ENCODE measurements at places on chromosomes 11 and 22.

DNA sequence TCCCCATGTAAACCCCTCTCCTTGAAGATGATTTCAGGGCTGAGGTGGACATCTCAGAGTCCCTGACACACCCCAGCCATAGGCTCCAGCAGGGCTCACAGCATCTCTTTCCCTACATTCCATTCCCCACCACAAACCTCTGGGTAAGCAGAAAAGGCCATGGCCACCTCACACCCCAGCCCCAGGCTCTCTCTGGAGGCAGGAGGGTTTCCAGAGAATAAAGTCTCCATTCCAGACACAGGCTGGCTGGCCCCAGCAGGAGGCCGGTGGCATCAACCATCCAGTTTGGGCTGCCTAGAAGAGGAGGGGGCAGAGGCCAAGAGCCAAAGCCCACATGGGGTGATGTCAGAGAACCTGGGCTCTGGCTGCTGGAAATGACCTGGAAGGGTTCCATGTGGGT is 61.4 kb downstream of the TP53I11 start:
- no peak for DNase-seq

- no peak for DNase-seq
These were observed 3.9 kb upstream of the TRAF6 start for GRCh38 chr11:36513965-36514364.

- DNase-seq, result no peak
These were observed 533.8 kb upstream of the CHORDC1 start for GRCh38 chr11:90756617-90757016.

- no peak for DNase-seq
These were observed 324.0 kb downstream of the RAB38 start for GRCh38 chr11:87851234-87851633.

GRCh38 chr22:23898006-23898974 is 4.1 kb downstream of the MIF start:
- peak; percentile 92 for DNase-seq

DNA sequence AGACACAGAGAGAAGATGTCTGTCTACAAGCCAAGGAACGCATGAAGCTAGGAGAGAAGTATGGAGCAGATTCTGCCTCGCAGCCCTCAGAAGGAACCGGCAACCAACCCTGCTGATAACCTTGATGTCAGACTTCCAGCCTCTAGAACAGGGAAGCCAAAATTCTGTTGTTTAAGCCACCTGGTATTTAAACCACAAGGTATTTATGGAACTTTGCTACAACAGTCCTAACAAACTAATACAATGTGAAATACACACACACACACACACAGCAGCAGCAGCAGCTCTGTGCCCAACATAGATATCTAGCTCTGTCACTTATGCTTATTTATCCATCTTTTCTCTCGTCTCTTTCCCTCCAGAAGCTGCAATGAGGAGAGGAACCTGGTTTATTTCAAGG is 400.0 kb downstream of the ETS1 start:
- DNase-seq, result no peak

DNA sequence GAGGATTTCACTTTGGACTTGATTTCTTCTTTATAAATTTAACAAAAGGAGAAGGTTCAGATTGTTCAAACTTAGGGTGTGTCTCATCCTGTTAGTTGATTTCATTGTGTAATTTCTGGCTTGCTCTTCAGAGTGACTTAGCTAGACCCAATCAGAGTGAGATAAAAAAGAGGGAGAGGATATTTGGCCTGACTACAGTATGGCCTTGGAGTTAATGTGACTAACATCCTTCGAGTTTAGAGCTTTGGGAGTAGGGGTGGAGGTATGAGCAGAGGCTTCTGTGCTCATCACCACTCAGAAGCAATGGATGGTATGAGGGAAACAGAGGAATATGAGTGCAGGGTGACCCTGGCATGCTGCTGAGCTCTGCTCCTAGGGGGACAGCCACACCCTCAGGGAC is 114.2 kb downstream of the ME3 start:
- DNase-seq, result no peak

DNA sequence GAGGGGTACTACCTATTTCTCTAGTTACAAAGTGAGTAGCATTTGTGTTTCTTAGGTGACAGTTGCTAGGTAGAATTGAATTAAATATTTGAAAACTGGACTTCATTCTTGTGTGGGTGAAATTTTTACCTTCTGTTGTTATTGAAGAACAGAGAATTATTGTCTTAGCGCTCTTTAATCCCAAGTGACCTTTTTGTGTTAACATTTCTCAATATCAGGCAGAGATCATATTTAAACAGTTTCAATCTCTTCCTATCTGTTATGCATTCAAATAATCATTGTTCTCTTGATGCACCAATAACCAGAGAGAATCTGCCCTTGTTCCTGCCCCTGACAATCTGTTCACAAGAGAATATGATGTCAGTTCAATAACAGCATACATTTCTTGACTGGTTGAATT is 14.2 kb downstream of the KMT2A start:
- no peak for DNase-seq

GRCh38 chr11:101470419-101470818 is 113.4 kb downstream of the TRPC6 start:
- no peak for DNase-seq

- no peak for DNase-seq
These were observed 3.9 kb downstream of the PRDM11 start for GRCh38 chr11:45150301-45150700.

DNA sequence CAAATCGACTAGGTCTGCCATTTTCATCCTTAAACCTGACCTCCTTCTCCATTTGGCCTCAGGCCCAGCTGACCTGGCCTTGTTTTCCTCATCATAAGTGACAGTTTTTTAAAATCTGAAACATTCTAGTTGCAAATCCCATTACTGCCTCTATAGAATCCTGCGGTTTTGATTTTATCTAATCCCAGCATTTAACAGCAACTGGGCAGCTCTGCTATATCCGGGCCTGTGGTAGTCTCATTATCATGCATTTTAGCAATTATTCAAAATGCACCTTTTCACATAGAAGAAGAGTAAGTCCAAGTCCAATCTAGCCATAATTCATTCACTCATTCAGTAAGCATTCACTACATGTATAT is 28.6 kb upstream of the BIRC3 start:
- DNase-seq, result no peak

Data from hematopoietic multipotent progenitor cell treated with erythropoietin and hydrocortisone succinate and interleukin-3 and kit ligand, for 6 days (in vitro differentiated cells).